ENCODE measurements at places on chromosomes 11 and 22.

- DNase-seq, result no peak
Measured at GRCh38 chr11:68160100-68160695, 39.0 kb upstream of the CHKA start.

GRCh38 chr11:94769880-94770279, 1.7 kb downstream of the AMOTL1 start:
- no peak for DNase-seq

DNA sequence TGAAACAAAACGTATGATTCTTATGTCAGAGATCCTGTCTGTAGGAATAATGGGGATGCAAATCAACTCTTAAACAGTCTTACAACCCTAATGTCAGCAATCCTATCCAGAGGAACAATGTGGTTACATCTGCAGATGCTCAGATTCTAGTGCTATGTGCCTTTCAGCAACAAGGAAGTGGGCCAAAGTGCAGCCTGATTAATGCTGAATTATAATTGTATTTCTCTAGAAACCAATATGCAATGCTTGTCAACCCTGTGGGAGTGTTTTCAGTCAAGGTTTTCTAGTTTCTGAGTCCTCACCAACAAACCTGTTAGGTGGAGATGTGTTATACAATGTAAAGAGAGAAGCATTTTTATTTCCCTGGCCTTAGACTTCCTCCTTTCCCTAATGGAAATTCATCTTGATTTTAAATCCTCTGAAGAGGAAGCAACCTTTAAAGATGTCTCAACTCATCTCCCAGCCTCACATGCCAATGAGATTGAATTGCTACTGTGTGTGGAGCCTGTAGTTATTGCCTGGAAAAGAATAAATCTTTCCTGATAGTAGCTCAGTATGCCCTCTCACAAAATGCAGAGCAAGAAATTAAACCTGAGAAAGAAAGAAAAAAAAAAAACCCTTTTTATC, 26.2 kb upstream of the TMEM123 start:
- DNase-seq, result no peak

- DNase-seq, result no peak
Measured at GRCh38 chr11:40215556-40215955, 1243.9 kb downstream of the LRRC4C start.

- no peak for DNase-seq
Measured at GRCh38 chr11:88175569-88176075, 379 bp upstream of the RAB38 start.

GRCh38 chr11:19959648-19960059, 200.6 kb downstream of the DBX1 start:
- peak; percentile 91 for DNase-seq

GRCh38 chr11:102590276-102591049, 34.7 kb downstream of the MMP20 start:
- no peak for DNase-seq

DNA sequence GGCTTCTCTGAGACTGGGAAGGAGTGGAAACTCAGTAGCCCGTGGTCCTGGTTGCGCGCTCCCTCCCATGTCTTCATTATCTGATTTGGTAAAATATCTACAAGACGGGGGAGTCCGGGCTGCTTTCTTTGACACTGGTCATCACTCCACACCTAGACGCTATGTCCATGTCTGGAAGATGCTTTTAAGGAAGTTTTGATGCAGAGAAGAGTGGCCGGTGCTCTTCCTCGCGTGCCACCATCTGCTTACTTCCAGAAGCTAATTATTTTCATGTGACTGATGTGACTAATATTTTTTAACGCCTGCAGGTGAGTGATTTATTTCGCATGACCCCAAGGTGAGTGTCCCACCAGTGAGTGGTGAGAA, 339 bp upstream of the TRIM21 start:
- no peak for DNase-seq

DNA sequence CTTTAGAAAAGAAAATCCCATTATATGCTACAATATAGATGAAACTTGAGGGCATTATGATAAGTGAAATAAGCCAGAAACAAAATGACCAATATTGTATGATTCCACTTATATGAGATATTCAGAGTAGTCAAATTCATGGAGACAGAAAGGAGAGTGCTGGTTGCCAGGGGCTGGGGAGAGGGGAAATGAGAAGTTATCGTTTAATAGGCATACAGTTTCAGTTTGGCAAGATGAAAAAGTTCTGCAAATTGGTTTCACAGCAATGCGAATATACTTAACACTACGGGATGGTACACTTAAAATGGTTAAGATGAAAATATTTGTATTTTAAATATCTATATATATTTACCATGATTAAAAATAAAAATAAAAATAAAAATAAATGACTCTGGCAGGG, 31.1 kb upstream of the RDX start:
- DNase-seq, result no peak

DNA sequence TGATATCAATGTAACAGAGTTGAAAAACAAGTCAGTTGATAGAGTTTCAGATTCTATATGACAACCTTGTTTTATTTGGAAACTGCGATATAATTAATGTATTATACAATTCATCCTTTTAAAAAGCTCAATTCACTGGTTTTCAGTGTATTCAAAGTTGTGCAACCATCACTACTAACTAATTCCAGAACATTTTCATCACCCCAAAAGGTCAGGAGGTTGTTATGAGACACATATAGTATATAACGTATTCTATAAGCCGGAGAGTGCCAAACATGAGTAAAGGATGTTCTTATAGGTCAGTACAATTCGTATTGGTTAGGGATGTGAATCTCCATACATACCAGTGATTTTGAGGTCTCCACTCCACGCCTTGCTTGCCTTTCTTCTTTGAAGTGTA, 40.1 kb upstream of the UCP3 start:
- no peak for DNase-seq

- peak; percentile 74 for DNase-seq
Measured at GRCh38 chr11:117410861-117411710, 83.4 kb downstream of the CEP164 start.

GRCh38 chr11:82557274-82557673, 176.4 kb downstream of the FAM181B start:
- DNase-seq, result no peak

- DNase-seq, result no peak
Measured at GRCh38 chr11:70420008-70420464, 21.7 kb downstream of the CTTN start.

DNA sequence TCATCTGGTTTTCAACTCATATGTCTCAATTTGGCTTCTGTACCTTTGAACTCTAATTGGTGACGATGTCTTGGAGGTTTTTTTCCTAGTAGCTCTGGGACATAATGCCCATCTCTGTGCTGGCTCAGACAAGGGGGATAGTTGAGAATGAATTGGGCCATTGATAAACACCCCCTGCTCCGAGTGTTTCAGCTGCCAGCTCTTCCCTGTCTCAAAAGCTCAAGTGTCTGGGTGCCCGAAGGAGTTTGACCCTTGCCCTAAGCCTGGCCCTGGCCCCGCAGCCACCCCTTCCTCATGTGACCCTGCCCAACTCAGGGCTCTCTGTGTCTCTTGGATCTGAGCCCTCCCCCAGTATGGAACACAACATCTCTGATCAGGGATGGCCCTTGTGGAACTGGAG, 3.0 kb downstream of the INSC start:
- no peak for DNase-seq

GRCh38 chr11:87560352-87560751, 522.6 kb downstream of the TMEM135 start:
- no peak for DNase-seq

- no peak for DNase-seq
Measured at GRCh38 chr11:35237860-35238715, 99.1 kb downstream of the CD44 start.

DNA sequence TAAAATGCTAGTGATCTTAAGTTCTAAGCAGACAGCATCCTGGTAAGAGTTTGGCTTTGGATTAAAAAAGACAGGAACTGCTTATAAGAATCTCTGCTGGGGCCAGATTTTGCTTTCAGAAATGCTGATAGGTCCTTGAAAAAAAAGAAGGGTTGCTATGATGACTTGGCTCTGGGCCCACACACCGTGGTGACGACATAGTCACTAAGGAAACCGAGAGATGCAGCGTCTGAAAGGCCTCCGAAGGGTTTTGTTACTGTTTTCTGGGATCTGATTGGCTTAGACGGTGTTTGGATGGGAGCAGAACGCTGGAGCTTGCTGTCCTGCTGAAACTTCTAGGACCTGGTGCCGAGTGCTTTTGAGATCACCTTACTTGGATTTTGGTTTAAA, 8.4 kb downstream of the FAM118A start:
- DNase-seq, result peak; percentile 64

DNA sequence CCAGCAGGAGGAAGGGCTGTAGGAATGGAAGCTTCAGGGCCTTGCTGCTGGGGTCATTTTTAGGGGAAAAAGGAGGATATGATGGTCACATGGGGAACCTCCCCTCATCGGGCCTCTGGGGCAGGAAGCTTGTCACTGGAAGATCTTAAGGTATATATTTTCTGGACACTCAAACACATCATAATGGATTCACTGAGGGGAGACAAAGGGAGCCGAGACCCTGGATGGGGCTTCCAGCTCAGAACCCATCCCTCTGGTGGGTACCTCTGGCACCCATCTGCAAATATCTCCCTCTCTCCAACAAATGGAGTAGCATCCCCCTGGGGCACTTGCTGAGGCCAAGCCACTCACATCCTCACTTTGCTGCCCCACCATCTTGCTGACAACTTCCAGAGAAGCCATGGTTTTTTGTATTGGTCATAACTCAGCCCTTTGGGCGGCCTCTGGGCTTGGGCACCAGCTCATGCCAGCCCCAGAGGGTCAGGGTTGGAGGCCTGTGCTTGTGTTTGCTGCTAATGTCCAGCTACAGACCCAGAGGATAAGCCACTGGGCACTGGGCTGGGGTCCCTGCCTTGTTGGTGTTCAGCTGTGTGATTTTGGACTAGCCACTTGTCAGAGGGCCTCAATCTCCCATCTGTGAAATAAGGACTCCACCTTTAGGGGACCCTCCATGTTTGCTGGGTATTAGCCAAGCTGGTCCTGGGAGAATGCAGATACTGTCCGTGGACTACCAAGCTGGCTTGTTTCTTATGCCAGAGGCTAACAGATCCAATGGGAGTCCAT, 14.1 kb downstream of the IL10RA start:
- DNase-seq, result no peak

- DNase-seq, result no peak
Measured at GRCh38 chr22:36862251-36863242, 1.7 kb downstream of the NCF4 start.

- DNase-seq, result no peak
Measured at GRCh38 chr11:73597336-73597955, 466 bp downstream of the FAM168A start.

GRCh38 chr11:46180736-46181135, 59.5 kb upstream of the PHF21A start:
- no peak for DNase-seq

DNA sequence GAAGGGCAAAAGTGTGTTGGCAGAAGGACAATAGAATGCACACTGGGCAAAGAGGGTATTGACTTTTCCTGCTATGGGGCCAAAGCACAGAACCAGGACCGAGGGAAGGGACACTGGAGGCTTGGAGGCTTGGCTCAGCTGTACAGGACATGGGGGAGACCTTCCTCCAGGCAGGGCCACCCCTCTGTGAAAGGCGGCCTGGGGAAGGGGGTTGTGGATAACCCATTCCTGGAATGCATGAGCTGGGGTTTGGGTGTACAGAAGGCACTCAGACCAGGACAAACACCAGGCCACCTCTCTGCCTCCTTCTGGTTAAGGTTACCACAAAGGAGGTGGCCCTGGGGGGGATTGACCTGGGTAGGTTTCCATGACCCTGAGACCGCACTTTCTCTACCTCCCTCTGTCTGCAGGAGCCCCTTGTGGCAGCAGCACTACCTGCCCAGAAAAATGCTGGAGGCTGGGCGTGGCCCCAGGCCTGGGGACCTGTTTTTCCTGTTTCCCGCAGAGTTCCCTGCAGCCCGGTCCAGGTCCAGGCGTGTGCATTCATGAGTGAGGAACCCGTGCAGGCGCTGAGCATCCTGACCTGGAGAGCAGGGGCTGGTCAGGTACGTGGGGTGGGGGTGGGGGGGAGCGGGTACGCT, 9.6 kb downstream of the P2RY2 start:
- no peak for DNase-seq

DNA sequence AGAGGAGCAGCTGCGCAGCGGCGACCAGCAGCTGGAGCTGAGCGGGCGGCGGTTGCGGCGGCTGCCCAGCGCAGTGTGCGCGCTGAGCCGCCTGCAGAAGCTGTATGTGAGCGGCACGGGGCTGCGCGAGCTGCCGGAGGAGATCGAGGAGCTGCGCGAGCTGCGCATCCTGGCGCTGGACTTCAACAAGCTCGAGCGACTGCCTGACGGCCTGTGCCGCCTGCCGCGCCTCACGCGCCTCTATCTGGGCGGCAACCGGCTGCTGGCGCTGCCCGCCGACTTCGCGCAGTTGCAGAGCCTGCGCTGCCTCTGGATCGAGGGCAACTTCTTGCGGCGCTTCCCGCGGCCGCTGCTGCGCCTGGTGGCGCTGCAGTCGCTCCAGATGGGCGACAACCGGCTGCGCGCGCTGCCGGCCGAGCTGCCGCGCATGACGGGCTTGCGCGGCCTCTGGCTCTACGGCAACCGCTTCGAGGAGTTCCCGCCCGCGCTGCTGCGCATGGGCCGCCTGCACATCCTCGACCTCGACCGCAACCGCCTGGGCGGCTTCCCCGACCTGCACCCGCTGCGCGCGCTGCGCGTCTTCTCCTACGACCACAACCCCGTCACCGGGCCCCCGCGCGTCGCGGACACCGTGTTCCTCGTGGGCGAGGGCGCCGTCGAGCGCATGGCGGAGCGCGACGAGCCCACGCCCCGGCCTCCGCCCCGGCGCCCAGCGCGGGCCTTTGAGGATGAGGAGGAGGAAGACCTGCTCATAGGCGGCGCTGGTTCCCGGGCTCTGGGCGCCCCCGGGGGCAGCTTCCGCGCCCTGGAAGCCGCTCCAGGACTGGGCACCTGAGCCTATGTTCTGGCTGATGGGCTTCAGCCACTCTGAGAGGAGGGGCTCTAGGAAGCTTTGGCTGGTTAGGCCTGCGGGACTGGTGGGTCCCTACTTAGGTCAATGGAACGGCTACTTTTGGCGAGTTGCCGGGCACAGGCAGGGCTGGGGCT, 787 bp downstream of the LRRC10B start:
- DNase-seq, result peak; percentile 28

- no peak for DNase-seq
Measured at GRCh38 chr11:120517390-120517761, 5.8 kb downstream of the GRIK4 start.

DNA sequence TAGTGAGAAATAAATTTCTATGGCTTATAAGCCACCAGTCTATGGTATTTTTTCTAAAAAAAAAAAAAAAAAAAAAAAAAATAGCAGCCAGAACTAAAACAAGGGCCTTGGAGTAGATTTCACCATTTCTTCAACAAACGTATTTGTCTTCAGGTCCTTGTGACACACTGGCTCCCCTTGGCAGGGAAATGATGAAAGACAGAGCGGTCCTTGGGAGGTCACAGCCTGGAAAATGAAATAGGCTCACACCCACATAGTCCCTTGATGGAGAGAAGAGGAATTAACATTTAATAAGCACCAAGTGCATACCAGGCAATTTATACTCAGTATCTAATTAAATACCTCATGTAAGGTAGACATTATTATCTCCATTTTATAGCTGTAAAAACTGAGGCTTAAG, 25.7 kb upstream of the ACER3 start:
- no peak for DNase-seq

Data from NCI-H524 treated with DMSO at 0.1 percent for 48 hours (cell line).